ENCODE measurements at places on chromosomes 2 and 18.

DNA sequence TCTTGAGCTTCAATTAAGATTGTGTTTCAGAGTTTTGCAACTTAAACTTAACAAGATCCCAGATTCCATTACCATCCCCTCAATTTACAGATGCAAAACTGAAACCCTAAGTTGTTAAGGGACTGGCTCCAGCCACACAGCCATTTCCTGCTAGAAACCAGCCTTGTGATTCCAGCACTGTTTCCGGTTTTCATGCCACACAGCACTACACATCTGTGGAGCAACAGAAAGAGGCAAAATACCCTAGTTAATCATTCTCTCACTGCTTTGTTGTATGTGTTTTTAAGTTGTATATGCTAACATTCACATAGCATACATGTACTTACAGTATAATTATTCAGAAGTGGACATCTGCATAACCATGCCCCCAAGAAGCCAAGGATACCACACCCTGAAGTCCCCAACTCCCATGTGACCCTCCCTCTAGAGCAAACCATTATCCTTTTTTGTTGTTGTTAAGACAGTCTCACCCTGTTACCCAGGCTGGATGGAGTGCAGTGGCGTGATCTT lies 87.4 kb downstream of the MYO5B start:
- DNase-seq: no peak

GRCh38 chr2:45543257-45543656 lies 67.8 kb downstream of the SRBD1 start:
- no peak for DNase-seq

GRCh38 chr2:105104208-105104731 lies 66.4 kb downstream of the MRPS9 start:
- peak; percentile 85 for DNase-seq

DNA sequence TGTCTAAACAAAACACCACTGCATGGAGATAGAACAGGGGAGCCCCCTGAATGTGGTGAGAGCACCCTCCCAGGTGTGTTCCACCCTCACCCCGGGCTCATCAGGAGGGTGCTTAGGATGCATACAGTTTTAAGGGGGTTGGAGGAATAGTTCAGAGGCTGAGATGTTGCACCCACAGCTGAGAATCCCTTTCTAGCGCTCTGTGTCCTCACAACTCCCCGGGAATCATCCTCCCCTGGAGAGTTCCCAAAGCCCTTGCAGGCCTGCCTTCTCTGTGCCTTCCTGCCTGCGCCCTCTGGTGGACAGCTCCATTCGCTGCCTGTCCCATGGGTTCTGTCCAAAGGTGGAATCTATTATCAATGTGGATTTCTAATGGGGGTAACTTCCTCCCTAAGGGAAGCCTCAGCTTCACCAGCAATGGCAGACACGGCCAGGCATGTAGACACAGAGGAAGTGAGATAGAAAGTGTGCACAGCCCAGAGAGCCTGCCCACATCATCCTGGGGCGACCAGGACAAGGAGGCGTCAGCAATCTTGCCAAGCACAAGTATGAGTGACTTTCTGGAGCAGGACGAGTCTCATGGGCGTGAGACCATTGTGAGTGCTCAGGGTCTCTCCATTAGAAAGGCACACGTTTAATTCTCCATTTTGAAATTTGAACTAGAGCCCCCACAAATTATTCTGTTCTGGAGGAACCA lies 1.2 kb upstream of the UGT1A5 start:
- DNase-seq: peak; percentile 64

DNA sequence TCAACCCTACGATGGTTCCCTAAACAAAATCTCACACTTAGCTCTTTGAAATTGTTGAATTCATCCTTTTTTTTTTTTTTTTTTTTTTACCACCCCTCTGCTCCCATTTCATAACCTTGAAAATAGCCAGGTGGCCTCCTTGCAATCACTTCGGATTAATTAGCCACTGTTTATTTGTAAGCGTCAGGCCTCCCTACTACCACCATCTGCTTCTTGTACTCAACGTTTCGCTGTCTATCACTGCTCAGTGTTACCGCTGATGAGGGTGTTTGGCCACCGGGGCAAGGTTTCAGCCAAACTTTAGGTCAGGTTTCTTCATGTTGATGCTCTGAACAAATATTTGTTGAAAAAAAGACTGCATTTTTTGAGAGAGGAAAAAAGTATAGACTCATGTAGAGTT lies 183.2 kb downstream of the EPHA4 start:
- DNase-seq: no peak

DNA sequence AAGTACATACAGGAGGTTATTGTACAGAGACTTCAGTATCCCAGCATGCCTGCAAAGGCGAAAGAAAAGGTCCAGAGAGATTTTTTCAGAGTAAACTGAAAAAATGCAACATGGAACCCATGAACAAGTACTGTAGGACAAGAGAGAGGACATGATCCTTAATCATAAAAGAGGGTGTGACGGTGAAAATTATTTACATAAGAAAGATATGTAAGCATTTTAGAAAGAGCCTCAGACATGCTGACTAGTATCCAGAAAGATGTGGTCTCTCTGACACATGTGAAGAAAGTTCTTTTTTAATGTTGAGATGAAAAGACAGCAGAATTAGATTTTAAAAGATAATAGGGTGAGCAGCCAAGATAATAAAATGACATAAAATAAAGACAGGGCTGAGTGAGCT lies 262.0 kb downstream of the NCKAP5 start:
- DNase-seq: no peak

Data from fibroblast of skin of right quadriceps (primary cell).